Stomach (tissue), 19 donors: ENCODE measurements at places on chromosomes 4 and X. TPM values are rescaled to one million over a fixed set of nuclear protein-coding genes. Genes with fewer than 3 reads are reported as not detected.

The DRD5 gene
- not detected for total RNA-seq

- peak; percentile 40 for DNase-seq
Observed at GRCh38 chrX:331151-331824, 12.7 kb upstream of the GTPBP6 start.

DNA sequence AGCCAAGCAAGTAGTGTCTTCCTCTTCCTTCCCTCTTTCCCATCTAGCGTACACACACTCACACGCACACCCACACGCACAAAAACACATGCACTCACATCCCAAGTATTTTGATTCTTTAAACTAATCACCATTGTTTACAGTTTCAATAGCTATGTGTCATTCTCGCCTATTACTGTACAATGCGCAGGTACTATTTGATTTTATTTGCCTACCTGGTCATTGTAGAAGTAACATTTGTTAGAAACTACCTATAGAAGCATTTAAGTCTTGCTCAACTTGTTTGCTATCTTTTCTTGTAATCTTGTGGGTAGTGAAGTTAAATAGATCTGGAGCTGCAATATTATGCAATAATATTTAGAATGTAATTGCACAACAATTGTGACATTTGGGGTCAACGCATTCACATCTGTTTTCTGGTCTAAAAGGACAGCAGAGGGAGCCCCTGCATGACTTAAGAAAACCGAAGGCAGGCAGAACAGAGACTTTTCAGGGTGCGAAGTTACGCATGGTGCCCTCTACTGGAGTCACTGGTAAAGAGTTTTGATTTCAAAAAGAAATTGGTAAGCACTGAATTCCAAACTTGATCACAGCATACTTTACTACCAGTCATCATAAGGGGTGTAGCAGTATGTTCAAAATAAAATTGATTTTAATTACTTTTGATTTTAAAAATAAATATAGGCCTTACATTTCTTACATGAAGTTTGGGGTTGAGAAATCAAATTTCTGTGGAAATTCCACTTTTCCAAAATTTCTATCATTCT, 503.3 kb upstream of the FAM241A start:
- peak; percentile 94 for DNase-seq

DNA sequence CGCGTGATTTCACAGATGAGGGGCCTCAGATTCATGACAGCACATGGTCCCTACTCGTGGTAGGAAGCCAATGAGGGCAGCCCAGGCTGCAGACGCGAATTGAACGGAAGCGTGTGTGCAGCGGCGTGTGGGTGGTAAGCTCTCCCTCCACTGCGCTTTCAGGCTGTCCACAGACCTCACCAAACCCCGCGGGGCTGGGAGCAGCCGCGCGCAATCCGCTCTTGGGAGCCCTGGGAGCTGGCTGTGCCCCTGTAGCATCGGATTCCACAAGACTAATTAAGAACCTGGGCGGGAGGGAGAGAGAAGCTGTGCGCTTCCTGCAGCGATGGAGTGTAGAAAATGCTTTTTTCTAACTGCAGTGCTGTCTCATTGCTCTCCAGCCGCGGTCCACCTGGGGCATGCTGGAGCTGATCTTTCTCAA, 134.9 kb downstream of the STOX2 start:
- no peak for DNase-seq

GRCh38 chr4:180225977-180226376, 2017.2 kb upstream of the TENM3 start:
- DNase-seq, result no peak

DNA sequence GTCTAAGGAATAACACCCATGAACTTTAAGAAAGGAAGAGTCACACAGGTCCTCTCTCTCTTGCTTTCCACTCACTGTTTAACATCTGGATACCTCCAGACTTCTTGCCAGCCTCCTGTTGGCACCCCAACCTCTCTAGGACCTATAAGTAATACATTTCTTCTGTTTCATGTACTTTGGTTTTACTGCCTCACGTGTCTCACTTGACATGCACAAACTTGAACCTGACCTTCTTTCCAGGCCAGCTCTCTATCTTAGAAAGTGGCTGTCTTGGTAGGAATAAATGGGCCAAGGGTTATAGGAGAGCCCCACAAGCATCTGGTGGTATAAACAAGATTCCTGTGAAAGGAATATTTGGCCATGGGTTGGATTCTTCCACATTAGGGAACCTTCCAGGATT, 614.8 kb upstream of the AGA start:
- no peak for DNase-seq

DNA sequence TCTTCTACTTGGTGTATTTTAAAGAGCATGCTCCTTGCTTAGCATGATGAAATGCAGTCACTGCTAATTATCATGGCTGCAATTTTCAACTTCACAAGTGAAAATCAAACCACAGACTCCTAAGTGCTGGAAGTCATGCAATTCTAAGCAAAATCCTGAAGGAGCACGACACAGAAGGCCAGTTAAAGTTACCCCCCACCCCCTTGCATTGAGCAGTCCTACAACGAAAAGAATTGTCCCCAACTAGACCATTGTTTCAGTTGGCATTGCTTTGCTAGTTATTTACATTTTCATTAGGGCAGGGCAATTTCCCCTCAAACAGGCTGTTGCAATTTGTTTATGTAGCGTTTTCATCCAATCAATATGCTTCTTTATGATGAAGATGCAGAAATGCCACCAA, 321.2 kb downstream of the PCDH7 start:
- DNase-seq, result no peak

The PABPC5 gene
- total RNA-seq, result not detected

DNA sequence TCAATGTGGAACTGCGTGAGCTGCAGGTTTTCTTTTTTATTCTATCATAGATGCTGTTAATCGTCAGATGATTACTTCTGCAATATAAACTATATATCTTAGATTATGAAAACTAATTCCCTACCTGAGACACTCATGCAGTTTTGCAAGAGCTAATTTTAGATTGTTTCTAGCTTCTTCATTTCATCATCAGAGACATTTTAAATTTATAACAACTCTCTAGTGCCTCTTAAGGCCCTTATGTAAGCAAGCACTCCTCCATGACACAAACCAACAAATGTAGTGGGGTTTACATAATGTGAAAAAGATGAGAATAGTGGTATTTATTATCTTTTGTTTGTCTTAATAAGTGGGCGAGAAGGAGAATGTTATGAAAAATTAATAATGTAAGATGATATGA, 170.2 kb upstream of the ETNPPL start:
- no peak for DNase-seq

The CENPE gene
- 4.1 TPM for total RNA-seq

DNA sequence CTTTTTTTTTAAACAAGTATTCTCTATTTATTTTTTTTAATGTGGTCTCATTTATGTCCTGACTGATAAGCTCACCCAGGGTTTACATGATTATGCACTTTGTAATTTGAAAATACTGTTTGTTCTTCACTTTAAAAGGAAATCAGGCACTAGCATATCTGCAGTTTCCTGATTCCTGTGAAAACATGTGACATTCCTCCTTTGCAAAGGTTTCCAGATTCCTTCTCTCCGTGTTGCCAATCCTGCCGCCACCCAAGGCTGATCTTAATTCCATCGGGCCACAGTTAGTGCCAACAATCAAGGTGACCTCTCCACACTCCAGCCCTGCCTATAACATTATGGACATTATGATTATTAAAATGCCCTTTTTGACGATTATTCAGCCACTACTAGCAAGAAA, 225.4 kb downstream of the PCDH7 start:
- peak; percentile 77 for DNase-seq

The RRH gene
- 13.4 TPM for total RNA-seq

DNA sequence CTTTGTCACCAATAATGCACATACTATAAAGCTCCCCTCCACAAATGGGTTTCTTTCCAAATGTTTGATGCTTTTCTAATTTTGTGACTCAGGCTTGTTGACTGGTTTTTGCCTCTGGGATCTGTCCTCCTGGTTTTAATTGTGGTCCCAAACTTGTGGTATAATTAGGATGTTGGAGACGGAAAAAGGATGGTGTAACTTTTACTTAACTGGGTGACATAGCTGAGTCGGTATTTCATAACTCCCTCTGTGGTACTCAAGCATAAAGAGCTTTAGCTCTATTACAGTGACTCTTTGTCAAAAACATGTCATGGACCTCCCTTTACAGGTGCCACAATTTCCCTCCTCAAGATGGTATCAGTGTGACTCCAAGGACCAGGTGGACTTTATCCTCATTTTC, 119.7 kb upstream of the RBPJ start:
- DNase-seq, result no peak

- no peak for DNase-seq
Observed at GRCh38 chrX:66039944-66040343, at the start of gene VSIG4. TSS of gene VSIG4 (minus strand) at chrX:66040080. CDS start at chrX:66039998, 82 bp downstream.

GRCh38 chr4:170374770-170375169, 285.0 kb upstream of the AADAT start:
- no peak for DNase-seq

DNA sequence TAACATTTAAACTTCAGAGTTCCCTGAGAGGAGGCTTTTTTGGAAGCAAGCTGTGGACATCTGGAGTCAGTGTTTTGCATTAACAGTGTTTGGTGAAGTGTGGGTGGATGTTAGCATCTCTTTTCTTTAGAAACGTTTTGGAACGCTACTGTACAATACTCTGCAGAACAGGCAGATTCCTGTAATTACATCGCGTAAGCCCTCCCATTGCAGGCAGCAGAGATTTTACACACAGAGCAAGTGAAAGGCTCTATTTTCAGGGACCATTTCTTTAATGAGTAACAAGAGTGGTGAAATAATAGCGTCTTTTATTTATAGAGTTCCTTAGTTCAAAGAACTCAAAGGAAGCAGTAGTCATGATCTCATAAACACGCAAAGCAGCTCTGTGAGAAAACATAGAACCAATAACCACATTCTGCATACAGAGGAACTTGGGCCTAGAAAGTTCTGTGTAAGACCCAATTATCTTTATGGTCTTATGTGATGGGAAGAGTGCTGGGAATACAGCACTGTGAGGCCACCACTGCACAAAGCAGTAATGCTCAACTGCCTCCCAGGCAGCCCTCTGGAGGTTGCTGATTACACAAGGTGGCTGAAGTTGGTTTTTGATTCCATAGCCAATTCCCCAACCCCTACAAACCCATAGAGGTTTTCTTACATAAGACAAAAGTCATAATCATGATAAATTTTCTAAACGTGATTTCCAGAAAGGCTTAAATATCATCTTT, 298.7 kb upstream of the EPHA5 start:
- peak; percentile 54 for DNase-seq

GRCh38 chr4:118843237-118843636, 7.3 kb upstream of the SEC24D start:
- DNase-seq, result no peak

GRCh38 chrX:108199041-108199440, 107.5 kb downstream of the ATG4A start:
- no peak for DNase-seq

The RAI2 gene
- total RNA-seq, result 2.2 TPM

DNA sequence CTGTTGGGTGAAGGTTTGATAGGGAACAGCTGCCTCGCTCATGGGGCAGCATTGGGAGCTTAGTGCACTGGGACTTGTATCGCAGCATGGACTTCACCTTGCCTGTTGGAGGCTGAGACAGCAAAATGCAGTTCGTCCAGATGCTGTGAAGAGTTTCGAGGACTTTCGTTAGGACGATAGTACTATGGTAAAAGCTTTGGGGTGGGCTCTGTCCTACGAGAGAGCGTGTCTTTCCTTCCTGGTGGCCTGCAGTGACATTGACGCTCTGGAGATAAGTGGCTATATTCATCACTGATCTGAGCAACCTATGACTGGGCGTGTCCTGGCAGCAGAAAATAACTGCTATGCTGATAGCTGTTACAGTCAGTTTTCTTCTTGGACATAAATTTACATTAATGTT, 44.8 kb downstream of the ARHGAP10 start:
- DNase-seq, result no peak

- peak; percentile 23 for DNase-seq
Observed at GRCh38 chr4:142347241-142347640, 498.9 kb downstream of the INPP4B start.

DNA sequence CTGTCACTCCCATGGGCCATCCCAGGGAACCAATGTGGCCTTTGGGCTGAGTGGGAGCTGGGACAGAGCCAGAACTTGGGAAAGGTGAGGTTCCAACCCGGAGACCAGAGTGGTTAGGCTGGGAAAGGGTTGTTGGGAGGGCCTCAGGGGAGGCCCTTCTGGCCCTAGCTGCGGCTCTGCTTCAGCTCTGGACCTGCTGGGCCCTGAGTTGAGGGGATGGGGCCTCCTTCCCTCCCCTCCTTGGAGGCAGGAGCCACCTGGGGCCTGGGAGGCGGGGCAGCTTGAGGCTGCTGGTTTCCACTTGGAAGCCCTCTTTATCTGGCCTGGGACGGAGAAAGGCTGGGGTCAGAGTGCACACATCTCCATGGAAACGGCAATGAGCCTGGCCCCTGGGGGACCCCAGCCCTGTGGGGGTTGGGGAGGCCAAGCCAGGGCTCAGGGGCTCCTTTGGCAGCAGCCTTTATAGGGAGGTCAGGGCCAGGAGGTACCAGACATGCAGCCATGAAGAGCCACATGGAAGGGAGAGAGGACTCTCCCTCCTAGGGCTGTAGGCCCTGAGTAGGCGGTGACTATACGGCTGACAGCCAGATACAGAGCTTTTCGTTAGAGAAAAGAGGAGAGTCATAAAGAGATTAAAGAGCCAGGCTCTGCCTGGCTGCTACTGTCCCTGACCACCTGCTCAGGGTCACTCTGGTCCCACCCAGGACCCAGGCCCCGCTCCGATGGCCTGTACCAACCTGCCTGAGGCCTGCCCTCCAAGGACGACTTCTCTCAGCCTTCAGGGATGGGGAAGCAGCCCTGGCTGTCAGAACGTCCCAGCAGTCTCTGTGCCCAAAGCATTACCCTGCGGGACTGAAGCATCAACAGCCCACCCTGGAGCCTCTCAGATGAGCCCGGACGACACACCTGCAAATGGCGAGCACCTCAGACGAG, 6.9 kb upstream of the NSD2 start:
- DNase-seq, result no peak

The POU3F4 gene
- not detected for total RNA-seq

- no peak for DNase-seq
Observed at GRCh38 chr4:182717788-182718583, 199.2 kb downstream of the DCTD start.

- peak; percentile 50 for DNase-seq
Observed at GRCh38 chrX:129779747-129780146, at the start of gene SASH3. TSS of gene SASH3 (plus strand) at chrX:129779949. CDS start at chrX:129780098, 149 bp downstream.

- DNase-seq, result no peak
Observed at GRCh38 chrX:15645266-15645665, 19.3 kb downstream of the CLTRN start.

- no peak for DNase-seq
Observed at GRCh38 chrX:142005532-142005931, 101.8 kb downstream of the MAGEC1 start.

DNA sequence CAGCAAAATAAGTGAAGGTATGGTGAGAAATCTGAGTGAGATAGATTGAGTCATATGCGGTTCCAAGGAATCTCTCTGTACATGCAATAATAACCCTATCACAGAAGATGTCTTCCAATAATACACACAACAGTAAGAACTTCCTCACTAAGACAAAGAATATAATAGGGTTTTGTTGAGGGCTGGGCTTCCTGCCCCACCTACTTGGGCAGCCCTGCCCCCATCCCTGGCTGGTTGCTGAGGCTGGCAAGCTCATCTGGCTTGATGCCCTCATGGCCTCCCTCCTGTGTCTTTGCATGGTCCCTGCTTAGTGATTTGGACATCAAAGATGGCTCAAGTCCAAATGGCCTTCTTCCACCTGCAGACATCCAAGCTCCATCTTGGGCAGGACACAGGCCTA, 2.7 kb downstream of the GEMIN8 start:
- peak; percentile 26 for DNase-seq

- no peak for DNase-seq
Observed at GRCh38 chr4:7871356-7871755, 68.3 kb downstream of the AFAP1 start.
